ENCODE measurements at places on chromosomes 7 and 10.

DNA sequence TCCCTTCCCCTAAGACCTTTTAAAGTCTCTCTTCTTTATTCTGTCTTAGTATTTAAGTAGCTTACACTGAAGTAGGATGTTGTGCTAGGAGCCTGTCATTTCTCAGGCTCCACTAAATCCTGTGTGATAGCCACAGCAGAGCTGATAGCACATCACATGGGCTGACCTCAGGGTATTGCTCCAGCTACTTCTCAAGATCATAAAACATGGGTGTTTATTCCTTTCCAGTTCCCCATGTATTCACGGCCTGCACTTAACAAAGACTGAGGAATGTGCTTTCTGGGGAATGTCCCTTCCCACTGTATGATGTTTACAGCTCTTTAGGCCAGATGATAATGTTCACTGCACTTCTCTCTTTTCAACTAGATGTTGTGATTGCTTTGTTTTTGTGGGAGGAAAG is 1086.8 kb downstream of the KCNMA1 start:
- no peak for DNase-seq

DNA sequence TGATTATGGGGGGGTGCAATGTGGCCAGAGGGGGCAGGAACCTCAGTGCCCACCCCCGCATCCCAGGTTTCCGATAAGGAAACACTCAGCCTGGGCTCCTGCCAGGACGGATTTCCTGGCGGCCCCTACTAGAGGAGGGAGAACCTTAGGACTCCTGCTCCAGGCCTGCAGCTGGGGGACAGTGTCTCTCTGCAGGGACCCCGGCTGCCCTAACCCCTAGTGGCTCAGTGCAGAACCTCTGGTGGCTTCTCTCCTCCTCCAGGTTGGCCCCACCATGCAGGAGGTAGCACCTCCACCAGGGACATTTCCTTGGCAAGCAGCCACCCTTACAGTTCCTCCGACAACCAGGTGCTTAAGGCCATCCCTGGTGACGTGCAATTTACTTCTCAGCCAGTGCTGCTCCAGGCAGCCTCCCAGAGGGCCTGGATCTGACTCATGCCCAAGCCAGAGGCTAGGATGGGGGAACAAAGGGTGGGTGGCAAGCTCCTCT is 31.9 kb downstream of the SH2B2 start:
- no peak for DNase-seq

DNA sequence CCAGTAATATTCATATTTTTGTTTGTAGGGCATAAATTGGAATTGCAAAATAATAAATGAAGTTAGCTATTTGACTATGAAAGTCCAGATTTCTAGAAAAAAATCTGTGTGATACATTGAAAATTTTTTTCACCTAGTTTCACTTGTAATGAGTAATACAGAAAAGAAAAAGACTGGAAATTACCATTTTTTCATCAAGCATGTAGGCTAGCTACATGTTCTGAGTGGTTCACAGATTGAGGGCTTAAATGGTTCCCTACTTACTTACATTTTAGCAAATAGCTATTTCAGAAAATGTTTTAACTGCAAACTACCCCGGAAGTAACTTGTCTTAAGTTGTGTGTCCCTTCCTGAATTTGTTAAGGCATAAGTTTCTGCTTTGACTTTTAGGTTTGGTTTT is 396.0 kb downstream of the PHF14 start:
- no peak for DNase-seq

DNA sequence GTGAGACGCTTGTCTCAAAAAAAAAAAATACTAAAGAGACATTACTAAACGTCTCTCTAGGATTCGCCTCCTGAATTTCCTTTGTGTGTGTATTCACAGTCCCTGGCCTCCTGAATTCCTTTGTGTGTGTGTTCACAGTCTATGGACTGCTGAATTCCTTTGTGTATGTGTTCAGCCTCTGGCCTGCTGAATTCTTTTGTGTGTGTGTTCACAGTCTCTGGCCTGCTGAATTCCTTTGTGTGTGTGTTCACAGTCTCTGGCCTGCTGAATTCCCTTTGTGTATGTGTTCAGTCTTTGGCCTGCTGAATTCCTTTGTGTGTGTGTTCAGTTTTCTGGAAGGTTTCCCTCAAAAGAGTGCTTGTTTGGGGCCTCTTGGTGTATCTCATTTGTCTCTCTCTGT is 8.2 kb downstream of the BMS1 start:
- DNase-seq = no peak

DNA sequence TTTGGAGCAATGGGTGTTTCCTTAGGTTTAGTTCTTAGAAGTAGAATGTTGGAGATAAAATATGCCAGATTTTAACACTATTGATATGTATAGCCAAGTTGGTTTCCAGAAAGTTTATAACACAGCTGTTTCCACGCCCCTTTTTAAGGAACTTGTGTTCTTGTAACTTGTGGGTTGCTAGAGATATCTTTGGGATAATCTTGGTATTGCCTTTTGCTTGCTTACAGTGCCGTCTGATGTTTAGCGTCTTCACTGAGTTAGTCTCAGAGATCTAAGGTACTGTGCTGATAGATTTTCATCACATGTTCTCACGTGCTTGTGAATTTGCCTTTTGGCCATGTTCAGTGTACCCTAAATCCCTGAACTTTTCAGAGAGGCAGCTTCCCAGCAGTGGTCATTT is 12.4 kb downstream of the TMEM248 start:
- DNase-seq = no peak

GRCh38 chr7:70574970-70575799 is 556.8 kb upstream of the GALNT17 start:
- DNase-seq = no peak

GRCh38 chr7:98378210-98378819 is 22.6 kb downstream of the BAIAP2L1 start:
- no peak for DNase-seq

DNA sequence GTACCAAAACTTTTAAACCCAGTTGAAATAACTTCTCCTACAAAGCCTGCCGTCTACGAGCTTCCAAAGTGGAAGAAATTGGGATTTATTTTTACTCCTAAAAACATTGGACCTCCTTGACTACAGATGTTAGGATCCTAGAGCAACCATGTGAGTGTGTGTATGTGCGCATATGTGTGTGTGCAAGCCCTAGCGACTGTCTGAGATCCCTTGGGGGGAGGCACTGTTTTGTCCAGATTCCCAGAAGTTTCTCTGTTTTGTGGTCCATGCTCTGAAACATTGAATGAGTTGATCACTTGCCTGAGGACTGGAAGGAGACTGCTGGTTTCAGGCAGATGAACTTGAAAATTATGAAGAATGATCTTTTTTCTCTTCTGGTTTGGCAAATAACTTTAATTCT is 312.3 kb upstream of the ZNF32 start:
- no peak for DNase-seq

DNA sequence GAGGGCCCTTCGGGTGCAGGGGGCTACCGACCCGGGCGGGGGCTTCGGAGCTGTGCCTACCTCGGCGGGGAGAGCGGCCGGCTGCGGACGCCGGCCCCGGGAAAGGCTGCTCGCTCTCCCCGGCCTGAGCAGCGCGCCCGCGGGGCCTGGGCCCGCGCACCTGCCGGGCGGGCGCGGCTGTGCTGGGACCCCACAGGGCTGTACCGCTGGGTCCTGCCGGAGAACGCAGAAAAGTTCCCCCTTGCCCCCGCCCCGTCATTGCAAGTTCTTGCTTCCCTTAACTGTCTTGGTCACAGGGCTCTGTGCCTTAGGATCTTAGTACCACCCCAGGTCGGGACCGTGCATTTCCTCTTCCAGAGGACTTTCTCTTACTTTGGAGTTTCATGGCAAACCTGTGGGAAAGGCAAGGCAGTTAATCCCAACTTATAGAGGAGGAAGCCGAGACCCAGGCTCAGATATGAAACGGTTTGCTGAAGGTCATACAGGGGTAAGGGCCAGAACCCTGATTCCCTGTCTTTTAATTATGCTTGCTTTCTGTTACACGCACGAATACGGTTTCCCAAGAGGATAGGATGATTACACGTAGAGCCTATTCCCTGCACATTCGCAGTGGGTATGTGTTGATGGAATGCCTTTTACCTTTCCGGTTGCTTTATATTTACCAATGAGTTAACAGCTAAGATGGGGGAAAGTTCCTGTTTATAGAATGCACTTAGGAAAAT is 652 bp downstream of the PCGF5 start:
- DNase-seq = peak; percentile 52

All from naive B cell (primary cell).